Coronary artery (tissue), 2 donors: ENCODE measurements at places on chromosomes 2 and 18.

DNA sequence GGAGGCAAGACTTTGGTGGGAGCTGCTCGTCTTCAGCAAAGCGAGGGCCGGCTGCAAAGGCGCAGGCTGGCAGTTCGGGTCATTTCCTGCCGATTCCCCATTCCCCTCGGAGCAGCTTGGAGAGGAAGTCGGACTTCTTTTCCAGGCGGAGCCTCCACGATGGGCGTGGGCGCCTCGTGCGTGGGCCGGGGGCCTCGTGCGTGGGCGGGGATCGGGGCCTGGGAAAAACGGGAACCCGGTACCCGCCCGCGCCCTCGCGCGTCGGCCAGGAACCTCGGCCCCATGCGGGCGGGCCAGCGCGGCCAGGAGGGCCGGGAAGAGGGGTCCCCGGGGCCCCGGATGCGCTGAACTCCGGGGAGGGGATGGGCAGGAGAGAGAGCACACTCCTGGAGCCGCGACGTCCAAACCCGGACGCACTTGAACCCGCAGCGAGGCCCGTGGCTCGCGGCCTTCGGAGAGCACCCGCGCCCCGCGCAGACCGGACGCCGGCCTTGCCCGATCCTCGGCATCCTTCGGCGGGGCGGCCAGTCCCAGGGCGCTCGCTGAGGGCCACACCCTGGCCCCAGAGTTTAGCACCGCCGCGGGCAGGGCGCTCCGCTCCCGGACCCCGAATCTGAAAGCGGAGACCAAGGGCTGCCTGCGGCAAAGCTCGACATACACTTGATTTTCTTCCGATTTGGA is 368.4 kb downstream of the MTX2 start:
- DNase-seq: no peak

DNA sequence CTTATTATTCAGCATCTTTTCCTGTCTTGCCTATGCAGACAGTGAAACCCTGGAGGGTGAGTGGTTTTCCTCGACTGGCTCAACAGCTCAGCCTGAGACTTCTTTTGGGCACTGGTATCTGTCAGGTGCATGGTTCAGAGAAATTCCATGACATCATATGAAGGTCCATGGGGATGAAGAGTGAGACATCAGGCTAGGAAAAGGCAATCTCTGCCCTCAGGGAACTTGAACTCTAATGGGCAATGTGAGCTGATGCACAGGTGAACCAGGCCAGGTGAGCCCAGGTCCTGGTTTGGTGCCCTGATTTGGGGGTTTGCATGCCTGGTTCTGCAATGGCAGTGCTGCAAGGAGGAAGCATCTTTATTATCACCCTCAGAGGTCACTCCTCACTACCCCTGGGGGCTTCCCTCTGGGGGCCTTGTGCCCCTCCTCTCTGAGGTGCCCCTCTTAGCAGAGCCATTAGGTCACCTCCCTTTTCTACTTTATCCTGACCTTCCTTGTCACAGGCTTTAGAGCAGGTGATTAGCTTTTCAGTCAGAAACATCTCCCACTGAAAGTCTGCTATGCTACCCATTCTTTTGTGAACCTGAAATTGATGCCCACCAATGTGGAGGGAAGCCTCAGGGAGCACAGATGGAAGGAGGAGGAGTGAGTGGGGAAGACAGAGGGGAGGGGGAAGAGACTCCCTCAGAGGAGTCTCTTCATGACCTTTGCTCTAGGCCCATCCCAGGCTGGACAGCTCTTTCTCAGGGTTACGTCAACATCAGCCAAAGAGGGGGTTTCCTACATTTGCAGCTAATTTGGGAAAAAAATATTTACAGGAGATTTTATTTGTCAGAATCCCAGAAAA is 47.3 kb downstream of the MERTK start:
- DNase-seq: no peak

DNA sequence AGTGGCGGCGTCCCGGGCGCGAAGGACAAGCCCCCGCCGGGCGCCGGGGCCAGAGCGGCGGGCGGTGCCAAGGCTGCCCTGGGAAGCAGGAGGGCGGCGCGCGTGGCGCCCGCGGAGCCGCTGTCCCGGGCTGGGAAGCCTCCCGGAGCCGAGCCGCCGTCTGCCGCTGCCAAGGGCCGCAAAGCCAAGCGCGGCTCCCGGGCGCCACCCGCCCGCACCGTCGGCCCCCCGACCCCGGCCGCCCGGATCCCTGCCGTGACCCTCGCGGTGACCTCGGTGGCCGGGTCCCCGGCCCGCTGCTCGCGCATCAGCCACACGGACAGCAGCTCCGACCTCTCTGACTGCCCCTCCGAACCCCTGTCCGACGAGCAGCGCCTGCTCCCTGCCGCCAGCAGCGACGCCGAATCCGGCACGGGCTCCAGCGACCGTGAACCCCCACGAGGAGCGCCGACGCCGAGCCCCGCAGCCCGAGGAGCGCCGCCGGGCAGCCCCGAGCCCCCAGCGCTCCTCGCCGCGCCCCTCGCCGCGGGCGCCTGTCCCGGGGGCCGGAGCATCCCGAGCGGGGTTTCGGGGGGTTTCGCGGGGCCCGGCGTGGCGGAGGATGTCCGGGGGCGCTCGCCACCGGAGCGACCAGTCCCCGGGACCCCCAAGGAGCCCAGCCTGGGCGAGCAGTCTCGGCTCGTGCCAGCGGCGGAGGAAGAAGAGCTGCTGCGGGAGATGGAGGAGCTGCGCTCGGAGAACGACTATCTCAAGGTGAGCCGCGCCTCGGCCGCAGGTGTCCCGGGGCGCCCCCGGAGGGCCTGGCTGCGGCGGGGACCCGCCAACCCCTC is 820 bp downstream of the MTCL1 start:
- DNase-seq: no peak

- peak; percentile 41 for DNase-seq
Observed at GRCh38 chr2:15725101-15725781, 133.6 kb downstream of the DDX1 start.

DNA sequence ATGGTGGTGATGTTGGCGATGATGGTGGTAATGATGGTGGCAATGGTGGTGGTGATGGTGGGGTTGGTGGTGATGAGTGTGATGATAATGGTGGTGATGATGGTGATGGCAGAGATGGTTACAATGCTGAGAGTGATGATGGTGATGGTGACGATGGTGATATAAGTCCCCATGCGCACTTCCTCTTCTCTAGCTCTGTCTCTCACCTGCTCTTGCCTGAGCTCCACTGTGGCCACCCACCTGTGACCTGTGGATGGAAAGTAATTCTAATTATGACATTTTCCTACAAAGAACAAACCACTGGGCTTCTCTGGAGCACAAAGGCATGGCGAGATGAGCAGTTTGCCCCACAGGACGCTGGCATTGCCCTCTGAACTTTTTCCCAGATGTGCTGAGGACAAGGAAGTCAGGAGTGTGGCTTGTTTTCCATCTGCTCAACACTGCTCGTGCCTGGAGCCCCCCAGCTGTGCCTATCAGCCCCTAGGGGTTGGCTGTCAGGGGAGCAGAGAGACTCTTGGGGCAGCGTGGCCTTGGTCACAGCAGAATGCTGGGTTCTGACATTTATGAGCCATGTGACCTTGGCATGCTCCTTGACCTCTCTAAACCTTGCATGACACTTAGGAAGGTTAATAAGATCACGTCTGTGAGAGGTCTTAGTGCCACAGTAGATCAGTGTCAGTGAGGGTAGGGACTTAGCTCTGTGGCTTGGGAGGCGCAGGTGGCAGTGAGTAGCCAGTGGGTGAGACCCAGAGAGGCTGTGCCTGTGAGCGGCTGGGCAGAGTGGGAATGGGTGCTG is 68.4 kb downstream of the RRM2 start:
- DNase-seq: no peak

DNA sequence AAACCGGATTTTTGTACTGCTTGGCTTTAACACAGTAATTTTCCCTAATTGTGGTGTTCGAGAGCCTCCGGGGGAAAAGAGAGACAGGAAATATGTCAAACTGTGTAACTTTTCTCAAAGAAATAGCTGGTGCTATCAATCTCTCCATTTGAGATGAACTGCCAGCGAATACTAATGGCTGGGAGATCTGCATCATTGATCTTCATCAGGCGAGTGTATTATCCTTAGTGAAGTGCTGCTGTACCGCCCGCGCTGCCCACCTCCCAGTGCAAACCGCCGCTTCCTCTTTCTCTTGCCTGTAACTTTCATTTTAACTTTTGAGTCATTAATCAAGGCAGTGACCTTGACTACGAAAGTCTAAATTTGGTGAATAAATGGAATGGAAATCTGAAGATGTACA is 246.1 kb upstream of the ST6GAL2 start:
- no peak for DNase-seq

DNA sequence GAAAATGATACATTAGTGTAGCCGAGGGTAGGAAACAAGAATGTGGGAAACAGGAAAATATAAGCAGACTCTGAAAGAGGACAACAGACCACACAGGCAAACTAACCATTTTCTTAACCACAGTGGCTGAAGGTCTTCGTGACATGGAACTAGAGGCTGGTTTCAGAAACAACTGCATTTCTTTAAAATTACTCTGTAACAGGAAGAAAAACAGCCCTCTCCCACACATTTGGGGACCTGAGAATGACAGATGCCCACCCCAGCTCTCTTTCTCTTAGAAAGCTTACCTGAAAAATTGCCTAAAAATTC is 13.8 kb upstream of the SLC25A52 start:
- DNase-seq: no peak
